ENCODE measurements at places on chromosomes 11 and 22.

DNA sequence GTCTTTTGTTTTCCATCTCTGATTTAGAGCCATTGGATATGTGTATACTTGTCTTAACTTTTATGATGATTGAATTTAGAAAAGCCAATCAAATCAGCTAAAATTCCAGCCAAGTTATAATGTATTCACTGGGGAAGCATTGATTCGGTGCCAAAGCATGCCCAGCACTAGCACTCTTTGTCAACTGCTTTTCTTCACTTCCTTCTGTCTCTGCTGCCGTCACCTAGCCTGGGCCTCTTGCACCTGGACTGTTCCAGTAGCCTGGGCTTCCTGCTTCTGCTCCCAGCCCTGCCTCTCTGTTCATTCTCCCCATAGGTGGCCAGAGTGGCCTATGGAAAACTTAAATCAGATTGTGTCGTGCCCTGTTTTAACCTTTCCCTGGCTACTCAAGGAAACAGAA, 80.7 kb downstream of the NAV2 start:
- no peak for DNase-seq

DNA sequence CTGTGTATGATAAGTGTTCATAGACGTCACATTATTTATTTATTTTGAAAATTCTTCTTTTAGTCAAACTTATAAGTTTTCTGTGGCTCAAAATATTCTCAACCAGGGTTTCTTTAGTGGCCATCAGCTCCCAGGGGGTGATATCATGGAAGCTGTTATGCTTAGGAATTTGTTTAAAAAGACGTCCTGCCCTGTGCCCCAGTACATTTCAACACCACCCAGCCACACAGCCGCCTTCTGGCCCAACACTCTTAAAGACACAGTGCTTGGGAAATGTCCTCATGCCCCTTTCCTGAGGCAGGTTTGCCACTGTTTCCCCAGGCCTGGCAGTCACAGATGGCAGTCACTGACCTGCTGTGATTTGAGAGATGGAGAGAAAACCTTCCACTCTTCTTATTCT, 19.9 kb downstream of the TSKU start:
- no peak for DNase-seq

GRCh38 chr22:49404020-49404419, 423.7 kb downstream of the BRD1 start:
- no peak for DNase-seq

GRCh38 chr22:26604368-26604767, 13.5 kb downstream of the CRYBB1 start:
- no peak for DNase-seq

DNA sequence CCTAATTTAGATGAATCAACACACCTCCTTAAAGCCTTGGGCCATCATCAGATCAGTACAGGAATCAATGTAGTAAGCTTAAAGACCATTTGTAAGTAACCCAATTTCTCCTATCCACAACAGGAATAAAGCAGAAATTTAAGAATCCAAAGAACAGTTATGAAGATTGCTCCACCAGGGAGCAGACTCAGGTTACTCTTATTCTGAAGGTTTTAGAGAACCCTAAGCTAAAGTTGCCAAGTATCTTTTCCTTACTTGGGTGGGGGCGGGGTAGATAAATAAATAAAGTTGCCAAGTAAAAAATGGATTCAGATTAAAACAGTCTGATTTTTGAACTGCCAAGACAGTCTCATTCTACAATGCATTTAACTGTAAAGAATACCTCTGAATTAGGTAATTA, 18.1 kb downstream of the CKAP5 start:
- DNase-seq = peak; percentile 5
